Smooth muscle cell of the umbilical artery (primary cell): ENCODE measurements at places on chromosomes 7 and 10. TPM values are rescaled to one million over a fixed set of nuclear protein-coding genes. Genes with fewer than 3 reads are reported as not detected.

The OR9A2 gene
- not detected in 2 replicates for total RNA-seq

The SPDYE16 gene
- total RNA-seq, result 0.05 TPM in 1 of 2 replicates, not detected in the other

The CHAT gene
- not detected in 2 replicates for total RNA-seq

The STAG3 gene
- 0.88 and 1.2 TPM in 2 replicates for total RNA-seq

The C7orf57 gene
- total RNA-seq, result not detected in 2 replicates

The HTR5A gene
- not detected in 2 replicates for total RNA-seq

The KIF11 gene
- 2.4 and 16.4 TPM in 2 replicates for total RNA-seq

The SBDS gene
- total RNA-seq, result 84.9 and 111 TPM in 2 replicates

The TPST1 gene
- 145 and 343 TPM in 2 replicates for total RNA-seq

The MMD2 gene
- not detected in 2 replicates for total RNA-seq

The FRA10AC1 gene
- total RNA-seq, result 15.3 and 25.8 TPM in 2 replicates

The SPDYE2B gene
- not detected in 2 replicates for total RNA-seq

The PIK3AP1 gene
- total RNA-seq, result 0.88 and 0.89 TPM in 2 replicates

The ECHDC3 gene
- total RNA-seq, result 3.3 and 3.9 TPM in 2 replicates

The EPHB6 gene
- 2.6 and 3.6 TPM in 2 replicates for total RNA-seq

The CHST15 gene
- 0.30 and 0.46 TPM in 2 replicates for total RNA-seq

The PRKRIP1 gene
- total RNA-seq, result 19.0 and 20.2 TPM in 2 replicates

The FEZF1 gene
- not detected in 2 replicates for total RNA-seq

The SLK gene
- total RNA-seq, result 43.1 and 55.2 TPM in 2 replicates
